ENCODE measurements at places on chromosomes 13 and 19.

DNA sequence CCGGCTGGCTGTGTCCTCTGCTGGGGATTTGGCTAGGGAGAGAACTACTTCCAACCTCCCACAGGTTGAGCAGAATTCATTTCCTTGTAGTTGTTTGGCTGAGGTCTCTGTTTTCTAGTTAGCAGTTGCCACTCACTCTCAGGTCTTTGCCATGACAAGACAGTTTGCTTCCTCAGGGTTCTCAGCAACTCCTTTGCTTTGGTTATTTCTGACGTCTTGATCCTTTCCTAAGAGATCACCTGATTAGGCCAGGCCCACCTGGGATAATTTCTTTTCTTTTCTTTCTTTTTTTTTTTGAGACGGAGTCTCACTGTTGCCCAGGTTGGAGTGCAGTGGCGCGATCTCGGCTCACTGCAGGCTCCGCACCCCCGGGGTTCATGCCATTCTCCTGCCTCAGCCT is 9.4 kb upstream of the CACNG8 start:
- no peak for DNase-seq

DNA sequence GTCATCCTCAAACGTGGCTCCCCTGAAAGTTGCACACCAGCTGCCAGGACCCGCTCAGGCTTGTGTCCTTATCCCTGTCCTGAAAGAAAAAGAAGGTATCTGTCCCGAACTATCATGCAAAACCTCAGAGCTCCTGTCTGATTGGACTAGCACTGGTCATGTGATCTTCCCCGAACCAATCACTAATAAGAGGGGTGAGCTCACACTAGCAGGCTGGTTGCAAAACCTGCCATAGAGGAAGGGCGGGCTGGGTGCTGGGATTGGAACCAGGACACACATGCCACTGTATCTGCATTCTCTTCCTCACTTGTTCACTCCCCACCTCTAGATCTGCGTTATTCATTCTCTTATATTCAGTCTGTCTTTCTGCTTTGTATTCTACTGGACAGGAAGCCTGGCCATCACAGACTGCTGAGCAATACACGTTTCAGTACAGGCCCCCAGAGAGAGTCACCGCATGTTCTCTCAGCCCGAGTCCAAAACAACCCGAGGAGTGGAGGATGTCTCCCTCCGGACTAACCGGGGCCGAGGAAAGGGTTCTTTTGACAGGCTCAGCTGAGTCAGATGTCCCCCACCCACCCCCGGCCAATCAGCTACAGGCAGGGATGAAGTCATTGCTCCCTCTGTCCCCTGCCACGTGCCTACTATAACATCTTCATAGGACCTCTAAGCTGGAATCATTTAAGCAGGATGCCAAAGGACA is 97.7 kb downstream of the SIPA1L3 start:
- DNase-seq, result peak; percentile 93

DNA sequence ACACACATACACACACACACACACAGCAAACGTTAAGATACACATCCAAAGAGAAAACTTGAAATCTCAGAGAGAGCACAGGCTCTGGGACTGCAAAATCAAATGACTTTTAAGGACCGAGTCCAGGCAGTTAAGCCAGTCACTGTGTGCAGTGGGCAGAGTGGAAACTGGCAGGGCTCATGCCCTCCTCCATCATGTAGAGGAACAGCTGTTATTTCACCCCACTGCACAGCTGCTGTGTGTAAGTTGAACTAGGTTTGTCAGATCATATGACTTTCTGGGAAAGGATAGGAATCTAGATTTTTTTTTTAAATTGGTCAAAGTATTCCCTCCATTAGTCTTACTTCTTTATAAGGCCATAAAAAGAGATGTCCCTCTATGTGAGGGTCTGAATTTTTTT is 1002.1 kb downstream of the UQCRFS1 start:
- no peak for DNase-seq

GRCh38 chr19:3477506-3477905 is 2.8 kb downstream of the SMIM24 start:
- no peak for DNase-seq

GRCh38 chr19:3978145-3978544 is 7.1 kb downstream of the EEF2 start:
- DNase-seq, result no peak

DNA sequence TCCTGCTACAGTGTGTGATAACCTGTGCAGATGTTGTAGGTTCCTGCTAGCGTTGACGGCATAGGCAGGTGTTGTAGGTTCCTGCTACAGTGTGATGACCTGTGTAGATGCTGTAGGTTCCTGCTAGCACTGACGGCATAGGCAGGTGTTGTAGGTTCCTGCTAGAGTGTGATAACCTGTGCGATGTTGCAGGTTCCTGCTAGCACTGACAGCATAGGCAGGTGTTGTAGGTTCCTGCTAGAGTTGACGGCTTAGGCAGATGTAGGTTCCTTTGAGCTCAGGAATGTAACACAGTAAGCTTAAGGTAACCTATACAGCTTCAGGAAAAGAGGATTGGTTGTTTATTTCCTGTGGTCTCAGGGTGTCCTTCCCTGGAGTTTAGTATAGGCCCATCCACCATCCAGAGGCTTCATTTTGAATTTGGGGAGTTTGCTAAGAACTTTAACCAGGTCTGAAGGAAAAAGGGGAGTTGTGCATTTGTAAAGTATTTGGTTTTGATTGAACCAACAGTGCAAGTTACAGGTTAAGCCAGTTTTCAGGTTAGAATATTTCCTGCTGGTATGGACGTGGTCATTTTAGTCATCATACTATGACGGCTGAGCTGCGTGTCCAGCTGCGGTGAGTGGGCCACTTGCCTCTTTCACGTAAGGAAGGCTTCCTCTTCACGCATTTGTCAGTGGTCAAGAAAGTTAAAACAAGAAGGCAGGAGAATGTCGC is 53.8 kb downstream of the ATP11A start:
- DNase-seq, result no peak

DNA sequence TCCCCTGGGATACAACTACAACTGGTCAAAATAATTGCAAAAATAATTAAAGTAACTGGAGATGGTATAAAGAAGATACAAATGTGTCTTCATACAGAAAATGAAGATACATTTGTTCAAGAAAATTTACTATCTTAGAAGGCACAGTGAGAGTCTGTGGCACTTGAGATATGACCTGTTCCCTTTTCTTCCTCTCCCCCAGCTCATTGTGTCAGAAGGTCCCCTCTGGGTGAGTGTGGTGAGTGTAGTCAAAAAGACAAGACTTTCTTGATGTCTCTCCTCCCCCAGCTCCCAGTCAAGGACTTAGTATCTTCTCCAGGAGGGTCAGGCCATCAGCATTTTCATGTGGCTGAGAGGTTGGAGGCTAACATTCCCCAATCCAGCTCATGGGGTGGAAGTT is 51.7 kb downstream of the EDNRB start:
- DNase-seq, result no peak

DNA sequence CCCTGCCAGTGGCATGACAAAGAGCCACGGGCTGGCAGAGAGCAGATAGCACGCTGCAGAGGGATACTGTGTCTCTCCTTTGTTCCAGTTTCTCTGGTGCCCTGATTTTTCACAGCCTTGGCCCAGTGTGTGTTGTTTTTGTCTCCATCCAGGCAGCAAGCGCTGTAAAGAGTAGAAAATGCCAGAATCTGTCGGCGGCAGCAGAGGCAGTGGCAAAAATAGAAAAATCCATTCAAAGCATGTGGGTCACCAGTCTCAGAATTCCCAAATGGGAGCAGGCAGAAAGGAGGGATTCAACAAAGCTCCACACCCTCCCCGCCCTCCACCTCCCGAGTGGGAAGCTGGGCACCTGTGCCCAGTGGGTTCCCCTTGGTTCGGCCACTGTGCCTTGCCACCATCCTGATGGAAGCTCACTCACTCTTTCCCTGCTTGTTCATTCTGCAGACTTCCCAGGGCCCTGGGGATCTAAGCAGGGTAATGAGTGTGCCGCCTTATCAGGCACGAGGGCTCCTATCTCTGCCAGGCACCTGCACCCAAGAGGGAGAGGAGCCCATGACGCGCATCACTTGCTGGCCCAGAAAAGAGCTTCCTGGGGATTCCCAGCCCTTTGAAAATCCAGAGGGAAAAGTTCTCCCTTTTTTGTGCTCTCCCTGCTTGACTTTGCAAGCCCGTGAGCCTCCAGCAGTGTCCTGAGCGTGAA is 416.9 kb downstream of the IRS2 start:
- no peak for DNase-seq

DNA sequence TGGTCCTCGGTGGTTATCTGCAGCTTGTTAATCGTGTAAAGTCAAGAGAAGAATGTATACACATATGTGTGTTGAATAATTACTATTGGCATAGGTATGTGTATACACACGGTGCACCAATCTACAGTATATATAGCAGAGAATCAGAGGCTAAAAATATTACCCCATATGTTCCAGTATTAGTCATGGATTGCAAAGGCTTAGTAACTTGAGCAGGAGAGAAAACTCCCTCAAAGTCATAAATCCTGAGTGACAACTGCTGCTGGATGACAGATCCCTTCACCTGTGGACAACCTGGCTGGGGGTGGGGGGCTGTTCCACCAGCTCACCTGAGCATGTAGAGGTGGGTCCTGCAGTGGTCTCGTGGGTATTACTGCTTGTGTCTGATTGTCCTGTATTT is 185.0 kb downstream of the ZNF536 start:
- no peak for DNase-seq

DNA sequence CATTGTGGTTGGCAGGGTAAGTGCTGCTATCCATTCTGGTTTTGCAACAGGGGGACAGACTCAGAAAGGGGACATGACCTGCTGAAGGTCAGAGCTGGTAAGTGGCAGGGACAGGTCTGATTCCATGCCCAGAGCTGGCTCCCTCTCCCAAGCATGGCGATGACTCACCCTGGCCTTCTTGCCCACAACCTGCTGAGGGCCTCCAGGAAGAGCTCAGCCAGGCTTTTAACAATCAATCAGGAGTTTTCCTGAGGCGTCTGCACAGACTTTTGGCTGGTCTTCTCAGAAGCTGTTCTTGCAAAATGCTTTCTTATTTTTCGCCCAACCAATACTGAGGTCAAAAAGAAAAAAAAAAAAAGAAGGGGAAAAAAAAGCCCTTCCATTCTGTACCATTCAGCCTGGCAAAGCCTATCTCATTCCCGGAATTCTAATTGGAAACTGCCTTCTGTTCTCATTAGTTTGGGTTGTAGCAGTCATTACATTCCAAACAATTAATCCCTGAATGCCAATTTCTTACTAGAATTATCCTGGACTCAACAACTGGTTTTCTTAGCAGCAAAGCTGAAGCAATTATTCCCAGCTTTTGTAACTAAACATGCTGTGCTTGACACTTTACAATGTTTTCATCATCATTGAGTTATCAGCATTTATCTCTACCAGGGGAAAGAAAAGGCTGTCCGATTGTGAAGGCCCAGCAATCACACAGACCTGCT is 17.7 kb downstream of the SIAH3 start:
- DNase-seq, result peak; percentile 38

GRCh38 chr19:398719-399118 is 10.2 kb downstream of the C2CD4C start:
- no peak for DNase-seq

DNA sequence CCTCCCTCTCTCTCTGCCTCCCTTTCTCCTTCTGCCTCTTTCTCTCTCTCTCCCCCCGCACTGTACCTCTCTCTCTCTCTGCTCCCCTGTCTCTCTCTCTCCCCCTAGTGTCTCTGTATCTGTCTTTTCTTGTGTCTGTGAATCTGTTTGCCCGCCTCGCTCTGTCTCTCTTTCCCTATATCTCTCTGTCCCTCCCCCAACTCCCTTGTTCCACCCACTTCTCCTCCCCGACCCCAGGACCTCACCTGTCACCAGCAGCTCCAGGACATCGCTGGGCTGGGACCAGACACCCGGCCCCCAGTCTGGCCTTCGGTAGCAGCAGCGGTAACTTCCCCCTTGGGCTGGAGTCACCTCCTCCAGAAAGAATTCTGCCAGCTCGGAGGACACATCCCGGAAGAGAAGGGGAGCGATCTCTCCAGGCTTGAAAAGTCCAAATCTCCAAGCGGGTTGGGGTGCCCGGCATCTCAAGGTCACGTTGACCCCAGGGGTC is 3.9 kb downstream of the OSCAR start:
- DNase-seq, result peak; percentile 11

GRCh38 chr13:93118081-93118615 is 108.5 kb upstream of the GPC6 start:
- DNase-seq, result no peak

- DNase-seq, result no peak
Observed at GRCh38 chr13:45447050-45447661, 17.6 kb upstream of the COG3 start.

DNA sequence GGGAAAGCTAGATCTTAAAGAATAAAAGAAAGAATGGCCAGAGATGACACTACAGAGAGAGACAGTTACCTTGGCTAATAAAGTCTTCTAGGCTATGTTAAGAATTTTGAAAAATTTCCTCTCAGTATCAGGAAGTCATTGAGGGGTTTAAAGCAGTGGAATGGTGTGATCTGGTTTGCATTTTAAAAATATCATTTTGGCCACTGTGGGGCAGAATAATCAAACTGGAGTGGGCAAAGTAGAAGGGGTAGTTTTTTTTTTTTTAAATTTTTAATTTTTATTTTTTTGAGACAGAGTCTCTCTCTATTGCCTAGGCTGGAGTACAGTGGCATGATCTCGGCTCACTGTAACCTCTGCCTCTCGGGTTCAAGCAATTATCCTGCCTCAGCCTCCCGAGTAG is 4.4 kb upstream of the CNMD start:
- DNase-seq, result no peak

- peak; percentile 27 for DNase-seq
Observed at GRCh38 chr13:30806784-30807183, 71.4 kb downstream of the ALOX5AP start.

- DNase-seq, result no peak
Observed at GRCh38 chr13:49246850-49247642, 679 bp upstream of the CDADC1 start.

DNA sequence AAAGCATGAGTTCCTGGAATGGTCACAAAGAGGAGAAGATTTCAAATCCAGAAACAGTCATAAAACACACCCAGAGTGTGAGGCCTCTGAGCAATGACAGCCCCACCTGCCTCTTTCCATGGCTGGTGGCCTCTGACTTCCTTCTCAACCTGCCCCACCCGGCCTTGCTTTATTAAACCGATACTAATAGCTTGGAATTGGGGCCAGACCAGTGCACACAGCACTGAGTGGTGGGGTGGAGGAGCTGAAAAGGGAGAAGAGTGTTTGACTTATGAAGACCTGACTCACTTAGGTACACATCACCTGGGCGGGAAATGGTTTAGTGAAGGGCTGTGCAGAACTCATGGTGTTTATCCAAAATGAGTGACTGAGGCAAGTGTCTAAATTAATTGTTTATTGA is 20.7 kb upstream of the CEACAM6 start:
- DNase-seq, result no peak

GRCh38 chr13:65656740-65657329 is 1573.3 kb downstream of the PCDH9 start:
- DNase-seq, result no peak

All from RCC 7860 (cell line).